ENCODE measurements at places on chromosomes 2 and 18. TPM values are rescaled to one million over a fixed set of nuclear protein-coding genes. Genes with fewer than 3 reads are reported as not detected.

Gene PAX8
- 0.14 TPM for total RNA-seq

Gene GYPC
- 125 TPM for total RNA-seq

Gene PLB1
- total RNA-seq, result 1.4 TPM

Gene AQP12A
- total RNA-seq, result not detected

Gene ARL6IP6
- 7.9 TPM for total RNA-seq

Gene EFHD1
- not detected for total RNA-seq

Gene MAL
- total RNA-seq, result not detected

Gene MYO7B
- not detected for total RNA-seq

Gene SATB2
- 19.0 TPM for total RNA-seq

Gene SEMA4C
- 22.1 TPM for total RNA-seq

Gene CD302
- total RNA-seq, result 6.1 TPM

Gene SLC8A1
- total RNA-seq, result 13.1 TPM

Gene MALL
- 2.6 TPM for total RNA-seq

Gene MEIS1
- total RNA-seq, result 304 TPM

Gene CCT4
- total RNA-seq, result 133 TPM

Gene LHCGR
- total RNA-seq, result not detected

Gene SNED1
- 12.6 TPM for total RNA-seq

Gene PPP1R1C
- 1.00 TPM for total RNA-seq

Gene VWA3B
- total RNA-seq, result 0.09 TPM

Gene WNT10A
- not detected for total RNA-seq

Gene ATG9A
- total RNA-seq, result 31.1 TPM

Gene NFATC1
- 4.3 TPM for total RNA-seq

Gene DNER
- 0.83 TPM for total RNA-seq

Gene CRYGC
- not detected for total RNA-seq

Gene NYAP2
- not detected for total RNA-seq

Gene OTOS
- not detected for total RNA-seq

Gene PROKR1
- not detected for total RNA-seq

Gene MROH2A
- under 0.01 TPM for total RNA-seq

Gene POTEC
- under 0.01 TPM for total RNA-seq

Gene ATF2
- total RNA-seq, result 35.8 TPM

Gene CMPK2
- total RNA-seq, result 0.43 TPM

Gene LYG2
- total RNA-seq, result not detected

Gene EFEMP1
- total RNA-seq, result 1,445 TPM

Gene REG1B
- total RNA-seq, result not detected

Gene CYP27A1
- total RNA-seq, result 17.1 TPM

Gene SCN1A
- 0.28 TPM for total RNA-seq

Gene GALNT1
- 93.9 TPM for total RNA-seq

Gene DQX1
- not detected for total RNA-seq

Gene TRIM54
- not detected for total RNA-seq

Gene RTTN
- total RNA-seq, result 13.2 TPM

Gene ANKRD23
- total RNA-seq, result 1.00 TPM

Gene MDH1B
- total RNA-seq, result 1.4 TPM

Gene ATP6V1B1
- total RNA-seq, result 0.71 TPM

Gene PLCD4
- 1.8 TPM for total RNA-seq

Gene MC5R
- total RNA-seq, result not detected

Gene SLC9A4
- total RNA-seq, result under 0.01 TPM

Gene STAT4
- 2.0 TPM for total RNA-seq

Gene INPP5D
- 0.46 TPM for total RNA-seq

Gene CRYGD
- total RNA-seq, result not detected

Gene RTKN
- 11.1 TPM for total RNA-seq

Gene DHRS9
- total RNA-seq, result 0.09 TPM

Gene YES1
- 68.6 TPM for total RNA-seq

Gene LRATD1
- 0.09 TPM for total RNA-seq

Gene CROCC2
- total RNA-seq, result 0.14 TPM
